GM23338 (cell line): ENCODE measurements at places on chromosomes 6 and 20.
A peak's percentile ranks its signal among the peaks of the same experiment; 100 is the strongest.

GRCh38 chr6:113774127-113774825 lies 82.9 kb upstream of the MARCKS start:
- DNase-seq: peak; percentile 13

GRCh38 chr6:167245591-167245990 lies 45.5 kb upstream of the UNC93A start:
- DNase-seq: no peak

GRCh38 chr6:125197795-125198269 lies 44.3 kb downstream of the TPD52L1 start:
- DNase-seq: no peak

DNA sequence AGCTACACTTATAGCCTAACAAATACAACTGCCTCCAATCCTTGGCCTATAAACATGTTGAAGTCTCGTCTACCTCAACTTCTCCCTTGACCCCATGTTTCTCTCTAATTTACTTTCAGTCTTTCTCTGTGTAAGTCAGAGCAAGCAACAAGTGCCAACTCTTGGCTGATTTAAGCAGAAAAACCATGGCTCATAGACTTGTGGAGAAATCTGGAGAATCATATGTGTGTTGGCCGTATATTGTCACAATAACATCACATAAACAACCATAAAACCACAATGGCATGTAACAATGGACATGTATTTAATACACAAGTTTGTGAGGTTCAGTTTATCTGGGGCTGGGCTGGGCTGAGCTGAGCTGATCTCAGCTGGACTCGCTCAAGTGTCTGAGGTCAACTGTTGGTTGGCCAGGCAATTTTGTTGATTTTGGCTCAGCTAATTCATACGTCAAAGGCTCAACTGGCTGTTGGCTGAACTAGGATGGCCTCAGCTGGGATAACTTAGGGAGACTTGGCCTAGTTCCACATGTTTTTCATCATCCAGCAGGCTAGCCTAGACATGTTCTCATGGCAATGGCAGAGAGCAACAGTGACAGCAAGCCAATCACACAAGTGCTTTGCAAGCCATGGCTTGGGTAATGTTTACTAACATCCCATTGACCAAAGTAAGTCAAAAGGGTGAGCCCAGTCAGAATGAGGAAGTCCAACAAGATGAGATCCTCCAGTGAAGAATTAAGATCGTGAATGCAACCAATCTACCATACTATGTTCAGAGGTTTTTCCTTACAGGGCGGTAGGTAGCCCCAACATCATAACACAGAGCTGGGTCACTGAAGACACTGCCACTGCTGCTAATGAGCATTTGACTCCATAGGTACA lies 12.9 kb upstream of the TBC1D22B start:
- DNase-seq: no peak

DNA sequence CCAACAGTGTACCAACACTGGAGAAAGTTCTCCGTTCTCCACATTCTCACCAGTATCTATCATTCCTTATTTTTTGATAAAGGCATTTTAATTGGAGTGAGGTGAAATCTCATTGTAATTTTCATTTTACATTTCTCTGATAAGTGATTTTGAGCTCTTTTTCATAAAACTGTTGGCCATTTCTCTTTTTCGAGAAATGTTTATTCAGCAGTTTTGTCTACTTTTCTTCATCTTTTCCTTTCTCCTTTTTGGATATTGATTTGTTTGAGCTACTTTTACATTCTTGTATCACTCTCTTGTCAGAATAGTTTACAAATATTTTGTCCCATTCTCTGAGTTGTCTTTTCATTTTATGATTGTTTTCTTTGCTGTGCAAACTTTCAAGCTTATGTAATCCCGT lies 555.2 kb downstream of the COL12A1 start:
- DNase-seq: no peak

DNA sequence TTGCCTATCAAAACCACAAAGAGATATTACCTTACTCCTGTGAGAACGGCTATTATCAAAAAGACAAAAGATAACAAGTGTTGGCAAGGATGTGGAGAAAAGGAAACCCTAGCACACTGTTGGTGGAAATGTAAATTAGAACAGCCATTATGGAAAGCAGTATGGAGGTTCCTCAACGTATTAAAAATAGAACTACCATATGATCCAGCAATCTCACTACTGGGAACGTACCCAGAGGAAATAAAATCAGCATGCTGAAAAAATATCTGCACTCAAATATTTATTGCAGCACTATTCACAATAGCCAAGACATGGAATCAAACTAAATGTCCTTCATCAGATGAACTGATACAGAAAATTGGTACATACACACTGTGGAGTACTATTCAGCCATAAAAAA lies 149.4 kb upstream of the MLN start:
- DNase-seq: no peak

DNA sequence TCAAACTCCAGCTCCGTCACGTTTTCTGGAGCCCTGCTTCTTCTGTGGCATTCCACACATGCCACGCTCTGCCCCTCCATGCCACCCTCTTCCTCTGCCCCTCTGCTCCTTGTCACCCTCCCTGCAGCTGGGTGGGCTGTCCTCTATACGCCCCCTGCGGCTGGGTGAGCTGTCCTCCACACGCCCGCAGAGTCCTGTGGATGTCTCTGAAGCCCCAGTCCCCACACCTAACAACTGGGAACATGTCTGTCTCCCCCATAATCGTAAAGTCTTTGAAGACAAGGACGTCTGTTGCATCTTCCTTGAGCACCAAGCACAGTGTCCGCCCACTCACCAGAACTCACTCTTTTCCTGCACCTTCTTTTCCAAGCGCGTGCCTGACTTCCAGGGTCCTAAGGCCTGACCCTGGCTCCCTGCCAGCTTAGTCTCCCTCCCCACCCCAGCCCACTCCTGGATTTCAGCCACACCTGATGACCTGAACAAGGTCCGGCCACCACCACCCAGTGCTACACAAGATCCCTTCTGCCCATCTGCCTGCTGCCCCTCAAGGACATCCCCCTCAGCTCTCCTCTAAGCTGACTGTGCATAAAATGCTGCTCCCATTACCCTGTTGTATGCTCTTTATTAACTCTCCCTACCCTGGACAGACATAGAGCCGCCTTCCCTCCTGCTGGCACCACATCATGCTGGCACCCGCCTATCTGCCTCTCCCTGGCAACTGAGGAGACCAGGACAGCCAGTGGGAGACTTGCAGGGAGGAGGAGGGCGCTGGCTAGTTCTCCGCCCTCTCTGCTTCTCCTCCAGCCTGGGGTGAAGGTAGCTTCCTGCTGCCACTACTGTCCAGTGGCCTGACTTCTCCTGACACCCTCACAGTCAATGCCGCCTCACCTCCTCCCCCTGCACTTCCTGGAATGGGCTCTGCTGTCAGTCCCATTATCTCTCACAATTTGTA lies 10.7 kb upstream of the PRR18 start:
- no peak for DNase-seq

- peak; percentile 90 for DNase-seq
These were observed 17.9 kb downstream of the GNAS start for GRCh38 chr20:58870293-58871014.

DNA sequence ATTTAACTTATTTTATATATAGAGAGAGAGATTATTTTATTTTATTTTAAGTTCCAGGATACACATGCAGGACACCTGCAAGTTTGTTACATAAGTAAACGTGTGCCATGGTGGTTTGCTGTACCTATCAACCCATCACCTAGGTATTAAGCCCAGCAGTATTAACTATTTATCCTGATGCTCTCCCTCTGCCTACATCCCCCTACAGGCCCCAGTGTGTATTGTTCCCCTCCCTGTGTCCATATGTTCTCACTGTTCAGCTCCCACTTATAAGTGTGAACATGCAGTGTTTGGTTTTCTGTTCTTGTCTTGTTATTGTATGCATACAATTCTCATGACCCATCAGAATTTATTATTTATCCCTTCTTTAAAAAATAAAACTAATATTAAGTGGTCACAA lies 34.6 kb downstream of the FKBP1C start:
- DNase-seq: peak; percentile 48

DNA sequence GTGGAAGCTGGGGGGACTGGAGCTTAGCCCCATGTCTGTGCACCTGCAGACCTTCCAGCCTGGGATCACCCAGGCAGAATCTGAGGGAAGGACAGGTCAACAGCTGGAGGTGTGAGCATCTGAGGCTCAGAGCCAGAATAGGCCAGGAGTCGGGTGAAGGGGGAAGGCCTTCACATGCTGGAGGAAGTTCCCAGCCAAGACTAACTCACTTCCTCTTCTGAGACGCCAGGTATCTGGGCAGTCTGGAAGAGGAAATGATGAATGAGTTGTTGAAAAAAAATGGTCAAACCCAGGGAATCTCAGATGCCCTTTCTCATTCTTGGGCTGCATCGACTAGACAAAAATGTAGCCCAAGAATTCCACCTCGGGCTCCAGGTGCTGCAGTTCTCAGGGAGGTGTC lies 73.6 kb upstream of the TIAM2 start:
- no peak for DNase-seq

DNA sequence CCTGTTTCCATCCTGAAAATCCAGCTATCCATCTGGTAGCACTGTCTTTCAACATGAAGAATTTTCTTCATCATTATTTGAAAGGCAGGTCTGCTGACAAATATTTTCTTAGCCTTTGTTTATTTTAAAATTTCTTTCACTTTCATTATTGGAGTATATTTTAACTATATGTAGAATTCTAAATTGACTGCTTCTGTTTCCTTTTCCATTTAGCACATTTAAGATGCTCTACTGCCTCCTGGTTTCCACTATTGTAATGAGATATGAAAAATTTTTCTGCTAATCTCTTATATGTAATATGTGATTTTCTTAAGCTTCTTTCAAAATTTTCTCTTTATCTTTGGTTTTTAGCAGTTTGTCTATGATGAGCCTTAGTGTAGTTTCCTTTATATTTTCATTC lies 97.3 kb downstream of the TBC1D32 start:
- DNase-seq: no peak

GRCh38 chr6:1610497-1611321 lies 994 bp downstream of the FOXC1 start:
- peak; percentile 52 for DNase-seq

- DNase-seq: no peak
These were observed 20.6 kb downstream of the MANBAL start for GRCh38 chr20:37309936-37310590.

- no peak for DNase-seq
These were observed 903.4 kb downstream of the EYS start for GRCh38 chr6:64803470-64804166.

DNA sequence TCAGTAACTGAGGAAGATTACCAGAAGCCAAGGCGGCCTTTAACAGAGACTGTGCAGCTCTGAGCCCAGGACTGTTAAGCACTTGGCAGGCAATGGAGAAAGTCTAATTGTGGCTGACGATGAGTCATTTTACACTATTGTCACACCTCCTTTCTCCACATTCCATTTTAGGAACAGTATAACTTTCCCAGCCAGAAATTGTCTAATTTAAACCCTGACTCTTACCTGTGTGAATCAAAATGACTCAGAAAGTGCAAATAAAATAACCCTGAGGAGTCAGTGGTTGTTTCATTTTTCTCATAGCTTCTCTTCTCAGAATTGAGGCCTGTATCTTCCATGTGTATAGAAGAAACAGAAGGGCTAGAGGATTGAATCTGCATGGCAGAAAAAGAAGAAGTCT lies 40.0 kb upstream of the OPN5 start:
- DNase-seq: no peak

DNA sequence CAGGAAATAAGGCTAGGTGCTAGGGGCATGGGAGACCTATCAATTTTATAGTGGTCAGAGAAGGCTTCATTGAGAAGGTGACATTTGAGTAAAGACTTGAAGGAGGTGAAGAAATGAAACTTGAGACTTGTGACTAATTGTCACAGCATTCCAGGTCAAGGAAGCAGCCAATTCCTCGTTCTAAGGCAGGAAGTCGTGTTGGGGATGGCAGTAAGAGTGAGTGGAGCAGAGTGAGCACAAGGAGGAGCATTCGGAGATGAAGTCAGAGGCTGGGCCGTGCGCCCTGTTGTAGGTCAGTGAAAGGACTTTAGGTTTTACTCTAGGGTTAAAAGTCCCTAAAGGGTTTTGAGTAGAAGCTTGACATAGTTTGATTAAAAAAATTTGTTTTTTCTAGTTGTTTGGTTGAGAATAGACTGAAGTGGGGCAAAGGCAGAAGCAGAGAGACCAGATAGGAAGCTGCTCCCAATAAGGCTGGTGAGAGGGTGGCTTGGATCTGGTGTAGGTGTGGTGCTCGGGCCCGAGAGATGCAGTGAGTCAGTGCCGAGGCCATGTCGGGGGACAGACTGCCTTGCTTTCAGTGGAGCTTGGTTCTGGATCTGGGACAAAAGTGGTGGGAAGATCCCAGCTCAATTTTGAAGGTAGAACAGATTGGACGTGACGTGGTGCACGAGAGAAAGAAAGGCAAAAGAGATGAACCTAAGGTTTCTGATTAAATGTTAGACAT lies 2.6 kb upstream of the RSPH3 start:
- peak; percentile 32 for DNase-seq

DNA sequence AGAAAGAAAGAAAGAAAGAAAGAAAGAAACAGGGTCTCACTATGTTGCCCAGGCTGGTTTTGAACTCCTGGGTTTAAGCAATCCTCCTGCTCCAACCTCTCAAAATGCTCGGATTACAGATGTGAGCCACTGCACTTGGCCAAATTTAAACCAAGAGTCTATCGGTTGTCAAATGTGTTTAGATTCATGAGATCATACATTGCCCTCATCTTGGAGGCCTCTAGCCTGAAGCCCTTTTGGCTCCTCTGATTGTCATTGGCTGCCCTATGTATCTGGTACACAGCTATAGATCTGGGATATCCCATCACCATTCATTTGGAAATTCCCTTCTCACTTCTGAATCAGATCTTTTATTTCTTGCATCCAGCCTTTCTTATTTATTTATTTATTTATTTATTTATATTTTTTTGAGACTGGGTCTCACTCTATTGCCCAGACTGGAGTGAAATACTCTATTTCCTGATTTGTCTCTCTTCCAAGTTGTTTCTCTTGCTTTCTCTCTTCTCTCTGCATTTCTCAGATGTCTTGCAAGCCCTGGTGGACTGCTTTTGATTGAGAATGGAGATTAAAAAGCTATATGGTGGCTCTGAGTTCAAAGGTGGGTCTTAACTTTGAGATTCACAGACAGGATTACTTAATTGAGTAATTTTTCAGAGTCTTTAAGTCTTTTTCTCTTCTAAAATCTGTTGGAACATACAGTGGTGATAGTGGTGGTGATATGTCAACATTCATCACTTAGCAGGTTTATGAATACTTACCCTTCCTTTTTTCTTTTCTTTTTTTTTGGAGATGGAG lies 121.9 kb downstream of the GJA1 start:
- DNase-seq: no peak

DNA sequence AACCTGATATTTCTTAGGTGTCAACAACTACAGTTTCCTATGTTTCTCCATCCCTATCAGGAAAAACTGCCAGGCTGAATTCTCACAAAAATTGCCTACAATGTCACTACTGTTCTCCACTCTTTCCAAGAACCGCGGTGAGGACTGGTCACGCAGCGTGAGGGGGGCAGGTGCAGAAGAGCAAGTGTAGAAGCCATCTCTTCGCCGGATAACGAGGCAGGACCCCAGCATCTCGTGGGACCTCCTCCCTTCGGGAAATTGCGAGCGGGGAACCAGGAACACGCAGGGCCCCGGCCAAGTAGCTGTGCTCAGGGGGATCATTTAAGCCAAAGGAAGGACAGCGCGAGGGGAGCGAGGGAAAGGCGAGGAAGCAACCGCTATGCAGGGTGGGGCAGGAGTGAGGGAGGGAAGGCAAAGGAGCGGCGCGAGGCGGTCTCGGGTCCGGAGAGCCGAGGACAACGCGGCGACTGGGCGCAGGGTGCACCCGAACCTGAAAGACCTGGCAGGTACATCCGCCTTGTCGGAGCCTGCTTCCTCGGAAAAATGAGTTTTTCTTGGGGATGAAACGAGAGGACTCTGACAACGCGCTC lies 559 bp downstream of the APMAP start:
- peak; percentile 50 for DNase-seq
